OCI-M1 (cell line): ENCODE measurements at places on chromosomes 11 and 22.

DNA sequence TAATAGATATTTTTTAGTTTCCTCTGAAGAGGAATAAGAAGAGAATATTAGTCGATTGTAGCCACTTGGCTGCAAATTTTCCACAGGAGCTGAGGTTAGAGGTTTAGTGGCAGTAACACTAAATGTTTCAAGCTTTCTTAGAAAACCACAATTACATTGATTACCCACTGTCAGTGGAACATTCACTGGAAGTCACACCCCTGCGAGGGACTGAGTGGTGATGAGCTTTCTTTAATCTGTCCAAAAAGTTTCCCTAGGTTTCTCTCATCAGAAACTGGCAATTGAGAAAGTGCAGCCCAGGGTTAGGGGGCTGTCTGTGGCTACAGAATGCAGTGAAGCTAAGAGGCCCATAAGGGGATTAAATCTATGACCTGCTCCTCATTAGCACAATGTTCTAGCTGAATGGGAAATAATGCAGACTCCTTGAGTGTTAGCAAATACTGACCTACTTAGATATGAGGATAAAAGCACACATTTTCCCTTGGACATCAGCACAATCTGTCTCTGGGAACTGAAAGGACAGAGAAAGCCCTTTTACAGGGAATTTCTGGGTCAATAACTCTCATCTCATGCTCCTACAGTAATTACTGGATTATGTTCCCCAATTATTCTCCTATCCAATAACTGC, 189.5 kb downstream of the FAM76B start:
- DNase-seq, result peak; percentile 2

- DNase-seq, result no peak
These were observed 58.3 kb upstream of the SORL1 start for GRCh38 chr11:121393855-121394254.

GRCh38 chr22:37804881-37805809, 2.6 kb upstream of the GCAT start:
- DNase-seq, result peak; percentile 93

DNA sequence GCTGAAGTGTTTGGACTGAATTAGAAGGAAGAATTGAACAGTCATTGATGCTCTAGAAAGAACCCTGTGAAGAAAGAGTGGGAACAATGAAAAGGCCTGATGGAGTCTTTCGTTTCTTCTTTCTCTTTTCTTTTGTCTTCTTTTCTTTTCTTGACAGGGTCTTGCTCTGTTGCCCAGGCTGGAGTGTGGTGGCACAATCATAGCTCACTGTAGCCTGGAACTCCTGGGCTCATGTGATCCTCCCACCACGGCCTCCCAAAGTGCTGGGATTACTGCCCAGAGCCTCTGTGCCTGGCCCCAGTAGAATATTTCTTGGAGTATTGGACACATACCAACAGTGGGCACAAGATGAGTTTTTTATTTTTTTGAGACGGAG, 1.1 kb downstream of the FEN1 start:
- DNase-seq, result no peak

GRCh38 chr11:122137078-122137793, 21.2 kb upstream of the BLID start:
- no peak for DNase-seq

- no peak for DNase-seq
These were observed 2.8 kb upstream of the MPPED1 start for GRCh38 chr22:43409046-43409445.

GRCh38 chr11:32172848-32173834, 82.3 kb downstream of the RCN1 start:
- peak; percentile 68 for DNase-seq
